ENCODE measurements at places on chromosomes 1 and 21.

- no peak for DNase-seq
Measured at GRCh38 chr21:21898801-21899200, 900.6 kb downstream of the NCAM2 start.

GRCh38 chr1:229862017-229862774, 204.8 kb upstream of the GALNT2 start:
- peak; percentile 23 for DNase-seq

DNA sequence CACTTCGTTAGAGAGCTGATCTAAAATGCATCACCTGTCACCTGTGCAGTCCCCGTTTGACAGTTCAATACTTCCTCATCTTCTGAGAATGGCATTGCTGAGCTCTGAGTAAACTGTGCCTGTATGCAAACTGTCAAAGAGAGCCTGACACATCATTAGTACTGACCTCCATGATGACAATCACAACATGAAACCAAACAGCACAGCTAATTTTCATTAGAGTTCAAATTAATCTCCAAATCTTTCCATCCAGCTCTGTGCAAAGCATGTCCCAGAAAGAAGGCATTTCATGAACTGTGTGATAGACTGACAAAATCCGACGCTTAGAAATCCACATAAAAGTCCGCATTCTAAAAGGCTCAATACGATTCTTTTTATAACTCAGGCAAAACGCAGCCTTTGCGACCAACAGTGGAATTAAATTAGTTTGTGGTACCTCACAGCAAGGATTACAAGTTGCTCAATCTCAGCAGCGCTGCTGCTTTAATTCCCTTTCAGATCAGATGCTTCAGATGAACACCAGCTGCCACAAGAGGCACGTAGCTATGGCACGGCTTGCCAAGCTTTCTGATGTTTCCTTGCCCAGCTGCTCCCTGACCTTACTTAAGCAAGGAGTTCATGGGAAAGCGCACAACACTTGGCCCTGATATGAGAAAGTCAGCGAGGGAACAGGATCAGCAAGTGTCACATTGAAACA, 765.5 kb upstream of the PRMT6 start:
- peak; percentile 82 for DNase-seq

DNA sequence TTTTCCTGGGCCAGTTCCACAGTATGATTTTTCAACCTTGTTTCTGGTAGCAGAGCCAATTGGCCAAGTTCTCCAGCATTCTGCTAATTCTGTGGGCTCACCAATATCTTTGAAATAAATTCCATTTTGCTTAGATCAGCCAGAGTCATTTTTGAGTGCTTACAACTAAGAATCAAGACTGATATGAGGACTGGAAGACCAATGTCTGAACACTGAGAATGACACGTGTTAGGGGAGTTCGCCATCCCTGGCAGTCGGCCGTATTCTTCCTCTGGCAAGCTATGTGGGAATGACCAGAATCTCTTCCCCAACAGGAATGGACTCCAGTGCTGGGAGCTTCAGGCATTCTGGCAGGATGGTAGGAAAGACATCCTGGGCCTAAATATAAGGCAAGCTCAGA, 4.9 kb upstream of the TENT5C start:
- no peak for DNase-seq

DNA sequence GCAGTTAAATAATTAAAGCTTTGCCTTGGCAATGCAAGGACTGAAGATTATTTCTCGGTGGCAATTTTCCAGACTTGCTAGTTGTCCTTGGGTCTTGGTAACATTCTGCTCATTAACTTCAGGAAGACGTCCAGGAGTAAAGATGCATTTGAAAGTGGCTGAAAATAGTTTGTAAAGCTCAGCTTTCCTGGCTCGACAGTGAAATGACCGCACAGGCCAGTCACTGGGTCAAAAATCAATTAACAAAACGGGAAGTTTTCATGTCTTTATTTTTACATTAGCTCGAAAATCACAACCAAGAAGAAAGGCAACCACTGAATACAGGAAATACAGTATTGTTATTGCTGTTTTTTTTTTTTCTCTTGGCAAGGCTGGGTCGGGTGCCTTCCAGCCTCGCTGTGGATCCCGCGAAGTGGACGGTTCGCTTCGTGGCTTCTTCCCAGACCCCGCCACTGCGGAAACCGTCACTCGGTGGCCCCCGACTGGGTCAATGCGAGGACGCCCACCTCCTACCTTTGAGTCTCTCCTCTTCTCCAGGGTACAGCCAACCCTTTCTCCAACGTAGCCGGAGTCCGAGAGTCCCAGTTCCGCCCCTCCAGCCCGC, 479 bp upstream of the SNX7 start:
- peak; percentile 57 for DNase-seq

- DNase-seq: no peak
Measured at GRCh38 chr21:30668776-30669175, 26.1 kb downstream of the KRTAP20-3 start.

GRCh38 chr21:38810826-38811164, 5.1 kb downstream of the ETS2 start:
- DNase-seq: no peak

- DNase-seq: no peak
Measured at GRCh38 chr1:200889571-200889970, 5.1 kb upstream of the INAVA start.

GRCh38 chr1:160806109-160806665, 10.2 kb downstream of the LY9 start:
- no peak for DNase-seq

- DNase-seq: no peak
Measured at GRCh38 chr1:84724128-84724860, 34.0 kb upstream of the SSX2IP start.

- no peak for DNase-seq
Measured at GRCh38 chr1:114075105-114075504, 78.6 kb downstream of the SYT6 start.

- DNase-seq: no peak
Measured at GRCh38 chr1:202245391-202245790, 51.8 kb downstream of the LGR6 start.

GRCh38 chr1:26811708-26812107, 14.8 kb upstream of the ZDHHC18 start:
- DNase-seq: no peak

- no peak for DNase-seq
Measured at GRCh38 chr1:160576390-160576789, 2.9 kb downstream of the CD84 start.

All from muscle of leg (tissue), 16 donors.